NCI-H1436 (cell line): ENCODE measurements at places on chromosomes 6 and 20.

DNA sequence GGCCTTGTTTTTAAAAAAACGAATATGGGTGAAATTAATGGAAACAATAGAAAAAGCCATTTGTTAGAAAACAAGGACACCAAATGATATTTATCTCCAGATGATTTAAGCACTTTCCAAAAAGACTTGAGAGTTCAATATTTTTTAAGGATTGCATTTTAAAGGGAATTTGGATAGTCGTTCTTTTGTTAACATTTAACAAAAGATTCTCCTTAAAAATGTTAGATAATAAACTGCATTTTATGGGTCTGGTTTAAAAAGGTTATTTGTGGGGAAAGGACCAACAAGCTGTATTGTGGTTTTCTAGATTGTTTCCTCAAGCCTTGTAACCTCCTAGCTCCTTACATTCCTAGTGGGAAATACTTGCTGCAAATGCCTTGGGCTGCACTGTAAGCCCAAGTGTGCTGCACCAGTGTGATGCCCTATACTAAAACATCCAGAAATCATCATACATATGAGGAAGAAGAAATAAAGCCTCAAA is 1.5 kb upstream of the PHIP start:
- no peak for DNase-seq

GRCh38 chr6:35691027-35691824 is 2.5 kb upstream of the FKBP5 start:
- DNase-seq, result no peak

- DNase-seq, result no peak
These were observed 312.0 kb downstream of the SAMD5 start for GRCh38 chr6:147820520-147820919.

DNA sequence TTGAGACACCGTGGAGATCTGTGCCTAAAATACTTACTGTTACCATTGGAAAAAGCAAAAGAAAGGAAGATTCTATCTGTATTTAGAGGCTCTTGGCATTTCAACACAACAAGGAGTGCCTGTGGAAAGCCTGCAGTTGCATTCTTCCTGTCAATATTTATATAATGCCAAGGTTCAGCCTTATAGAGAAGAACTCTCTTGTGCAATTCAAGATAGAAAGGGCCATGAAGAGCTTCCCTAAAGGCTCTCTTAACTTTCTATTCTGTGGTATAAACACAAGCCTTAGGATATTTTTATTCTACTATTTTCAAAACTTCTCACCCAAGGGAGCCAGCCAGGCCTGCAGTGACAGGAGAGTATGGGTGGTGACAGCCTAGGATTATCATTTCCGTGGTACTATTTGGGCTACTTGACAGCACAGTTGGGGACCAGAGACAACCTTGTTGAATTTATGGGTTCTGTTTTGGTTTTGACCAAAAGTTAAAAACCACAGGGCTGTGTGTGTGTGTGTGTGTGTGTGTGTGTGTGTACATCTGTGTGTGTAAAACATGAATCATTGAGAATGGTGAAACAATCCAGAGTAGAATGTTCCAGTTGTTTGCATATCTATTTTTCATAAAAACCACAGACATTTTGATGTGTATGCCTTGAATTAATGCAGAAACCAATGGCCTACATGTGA is 700.9 kb upstream of the SLC35B3 start:
- no peak for DNase-seq

DNA sequence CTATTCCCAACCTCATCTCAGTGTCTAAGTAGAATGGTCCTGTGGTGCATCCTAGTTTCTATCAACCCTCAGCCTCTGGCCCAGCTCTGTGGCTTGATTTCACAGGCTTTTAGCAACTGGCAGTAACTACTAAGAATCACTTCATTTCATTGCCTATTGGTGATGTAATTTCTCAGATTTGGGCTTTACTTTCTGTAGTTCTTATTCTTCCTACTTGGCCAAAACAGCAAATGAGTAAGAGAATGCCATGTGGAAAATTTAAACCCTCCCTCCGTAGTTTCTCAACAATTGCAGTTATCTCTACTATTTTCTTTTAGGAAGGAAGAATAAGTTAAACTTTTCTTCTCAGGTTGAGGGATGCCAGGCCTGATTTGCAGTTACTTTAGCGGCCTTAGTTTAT is 387.3 kb downstream of the CDKAL1 start:
- no peak for DNase-seq

DNA sequence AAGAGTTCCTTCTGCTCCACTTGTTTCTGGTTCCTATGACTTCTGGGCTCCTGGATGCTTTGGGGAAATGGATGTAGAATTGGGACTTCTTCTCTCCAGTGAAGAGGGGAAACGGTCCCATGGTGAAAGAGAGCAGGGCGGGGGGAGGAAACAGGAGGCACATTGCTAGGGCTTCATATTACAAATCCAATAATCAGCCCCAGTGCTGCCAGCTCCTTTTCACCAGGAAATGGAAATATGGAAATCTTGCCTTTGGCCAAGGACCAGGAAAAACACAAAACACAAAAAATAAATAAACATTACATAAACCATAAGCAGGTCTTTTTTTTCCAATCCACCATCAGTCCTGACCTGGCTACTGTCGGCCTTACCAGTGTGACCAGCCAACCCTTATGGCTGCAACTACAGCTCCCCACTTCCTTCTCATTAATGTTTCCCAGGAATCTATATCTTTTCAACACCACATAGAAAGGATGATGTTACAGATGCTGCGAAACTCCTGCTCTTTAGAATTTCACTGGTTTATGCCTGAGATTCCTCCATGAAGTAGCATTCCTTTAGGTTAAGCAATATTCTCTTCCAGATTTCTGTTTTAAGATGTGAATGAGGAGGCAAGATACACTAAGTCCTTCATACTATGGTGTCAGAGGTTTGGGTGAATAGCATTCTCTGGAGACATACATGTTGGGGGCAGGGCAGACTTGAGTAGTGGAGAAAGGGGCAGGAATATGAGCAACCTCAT is 2.0 kb downstream of the PI3 start:
- no peak for DNase-seq

DNA sequence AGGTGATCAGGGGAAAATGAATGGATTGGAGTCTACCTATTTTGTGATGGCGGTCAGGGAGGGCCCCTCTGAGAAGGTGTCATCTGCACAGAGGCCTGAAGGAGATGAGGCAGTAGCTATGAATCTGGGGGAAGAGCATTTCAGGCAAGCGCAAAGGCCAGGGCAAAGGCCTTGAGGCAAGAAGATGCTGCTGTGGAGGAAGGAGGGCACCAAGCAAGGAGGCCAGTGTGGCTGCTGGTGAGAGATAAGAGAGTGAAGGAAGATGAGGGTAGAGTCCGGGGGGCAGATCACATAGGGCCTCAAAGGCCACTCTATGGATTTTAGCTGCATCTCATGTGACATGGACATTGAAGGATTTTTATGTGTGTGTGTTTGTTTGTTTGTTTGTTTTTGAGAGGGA is 20.6 kb upstream of the CSNK2A1 start:
- DNase-seq, result no peak

GRCh38 chr20:24934101-24934661 is 14.9 kb upstream of the CST7 start:
- no peak for DNase-seq

GRCh38 chr6:28542440-28543296 is 17.0 kb downstream of the GPX5 start:
- DNase-seq, result peak; percentile 85

GRCh38 chr6:120141601-120142000 is 792.0 kb upstream of the MAN1A1 start:
- DNase-seq, result no peak

DNA sequence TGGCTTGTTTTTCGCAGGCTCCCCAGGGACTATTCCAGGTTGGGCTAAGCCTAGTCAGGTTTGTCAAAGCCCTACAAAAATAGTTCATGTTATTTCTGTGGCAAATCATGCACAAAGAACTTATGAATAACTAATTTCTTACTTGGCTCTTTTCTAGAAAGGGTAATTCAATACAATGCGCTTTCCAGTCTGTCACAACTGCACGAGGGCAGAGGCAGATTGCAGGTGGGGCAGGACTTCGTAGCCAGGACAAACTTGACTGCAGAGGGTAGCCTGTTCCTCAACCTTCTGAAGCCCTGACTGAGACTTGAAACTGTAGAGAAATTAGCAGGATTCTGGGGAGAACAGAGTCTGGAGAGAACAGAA is 253.5 kb downstream of the QKI start:
- no peak for DNase-seq

DNA sequence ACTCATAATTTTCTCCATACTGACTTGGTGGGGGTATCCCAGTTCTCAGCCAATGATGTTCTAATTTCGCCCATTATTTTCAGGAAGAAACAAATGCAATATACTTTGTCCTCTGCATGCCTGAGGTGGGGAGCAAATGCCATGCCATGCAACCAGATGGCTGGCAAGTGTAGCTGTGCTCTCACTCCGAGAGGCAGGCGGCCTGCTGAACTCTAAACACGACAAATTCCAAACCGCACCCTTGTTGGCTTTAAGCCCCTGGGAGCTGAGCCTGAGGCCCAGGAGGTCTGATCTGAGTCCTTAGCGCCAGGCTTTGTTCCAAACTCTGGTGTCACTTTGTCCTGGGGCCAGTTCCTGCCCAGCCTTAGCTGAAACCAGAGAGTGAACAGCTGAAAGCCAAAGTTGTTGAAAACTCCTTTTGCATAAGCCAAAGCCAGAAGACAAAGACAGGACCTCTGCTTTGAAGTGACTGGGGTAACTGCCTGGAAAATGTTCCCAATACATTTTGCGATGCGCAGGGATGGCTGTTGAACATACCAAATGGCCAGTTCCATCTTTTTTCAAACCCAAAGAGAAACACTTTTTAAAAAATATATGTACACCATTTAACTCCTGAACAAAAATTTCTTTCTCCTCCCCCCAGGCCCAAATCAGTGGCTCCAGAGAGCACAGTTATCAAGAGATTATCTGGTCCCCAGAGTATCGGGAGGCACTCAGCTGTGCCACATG is 46.2 kb downstream of the TTI1 start:
- peak; percentile 3 for DNase-seq

DNA sequence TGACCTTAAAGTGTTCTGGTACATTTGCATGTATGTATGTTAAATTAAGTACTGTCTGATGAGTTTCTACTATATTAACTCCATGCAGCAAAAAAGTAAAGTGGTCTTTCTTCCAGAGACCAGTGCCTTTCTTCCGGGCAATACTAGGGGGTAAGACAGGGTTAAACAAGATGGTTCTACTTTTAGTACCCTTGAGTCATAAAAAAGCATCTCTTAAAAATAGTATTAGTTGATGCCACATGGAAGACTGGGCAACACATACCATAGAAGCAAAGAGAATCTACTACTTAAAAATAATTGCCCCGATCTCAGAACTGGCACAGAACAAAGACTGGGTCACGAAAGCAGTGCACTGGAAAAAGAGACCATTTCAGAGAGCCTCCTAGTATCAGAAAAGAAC is 66.2 kb downstream of the SESN1 start:
- no peak for DNase-seq

DNA sequence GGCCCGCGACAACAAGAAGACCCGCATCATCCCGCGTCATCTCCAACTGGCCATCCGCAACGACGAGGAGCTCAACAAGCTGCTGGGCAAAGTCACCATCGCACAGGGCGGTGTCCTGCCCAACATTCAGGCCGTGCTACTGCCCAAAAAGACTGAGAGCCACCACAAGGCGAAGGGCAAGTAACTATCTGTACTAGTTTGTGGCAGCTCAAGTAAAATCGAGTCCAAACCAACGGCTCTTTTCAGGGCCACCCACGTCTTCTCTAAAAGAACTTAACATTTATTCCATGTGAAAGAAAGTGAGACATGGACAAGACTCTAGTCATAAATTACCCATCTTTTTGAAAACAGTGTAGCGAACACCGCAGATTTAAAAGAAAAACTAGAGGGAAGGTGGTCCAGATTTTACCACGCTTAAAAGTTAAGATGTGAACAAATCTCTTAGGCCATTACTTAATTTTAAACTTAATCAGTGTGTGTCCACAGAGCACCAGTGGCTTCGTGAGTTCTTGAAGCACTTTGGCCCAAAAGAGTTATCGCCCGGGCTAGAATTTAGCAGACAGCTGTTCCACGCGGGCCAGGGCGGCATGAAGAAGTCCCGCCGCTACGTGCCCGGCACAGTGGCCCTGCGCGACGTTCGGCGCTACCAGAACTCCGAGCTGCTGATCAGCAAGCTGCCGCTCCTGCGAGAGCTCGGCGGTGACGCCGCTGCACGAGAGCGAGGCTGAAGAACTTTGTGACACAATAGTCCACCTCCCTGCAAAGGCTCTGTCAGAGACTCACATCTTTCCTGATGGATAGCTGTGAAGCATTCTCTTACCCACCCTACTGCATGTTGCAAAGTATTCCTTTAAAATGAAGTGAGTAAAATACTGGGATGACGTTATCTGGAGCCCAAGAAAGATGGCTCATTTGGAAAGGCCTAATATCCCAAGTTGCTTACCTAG is 113.9 kb upstream of the PRSS16 start:
- peak; percentile 36 for DNase-seq

DNA sequence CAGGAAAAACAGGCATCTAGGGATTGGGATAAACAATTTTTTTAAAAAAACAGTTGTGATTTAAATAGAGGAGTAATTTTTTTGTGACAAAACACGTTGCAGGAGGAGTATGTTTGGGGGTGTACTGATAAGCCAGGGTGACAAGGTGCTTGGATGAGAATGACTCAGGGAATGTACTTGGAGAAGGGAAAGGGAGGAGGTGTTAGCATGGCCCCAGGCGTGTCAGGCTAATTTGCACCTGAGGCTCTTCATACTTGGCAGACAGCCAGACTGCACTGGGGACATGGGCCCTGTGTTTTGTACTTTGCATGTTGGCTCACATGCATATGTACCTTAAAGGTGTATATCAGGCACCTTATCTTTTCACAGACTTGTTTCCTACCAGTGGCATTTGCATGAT is 22.8 kb downstream of the PANK2 start:
- peak; percentile 55 for DNase-seq

DNA sequence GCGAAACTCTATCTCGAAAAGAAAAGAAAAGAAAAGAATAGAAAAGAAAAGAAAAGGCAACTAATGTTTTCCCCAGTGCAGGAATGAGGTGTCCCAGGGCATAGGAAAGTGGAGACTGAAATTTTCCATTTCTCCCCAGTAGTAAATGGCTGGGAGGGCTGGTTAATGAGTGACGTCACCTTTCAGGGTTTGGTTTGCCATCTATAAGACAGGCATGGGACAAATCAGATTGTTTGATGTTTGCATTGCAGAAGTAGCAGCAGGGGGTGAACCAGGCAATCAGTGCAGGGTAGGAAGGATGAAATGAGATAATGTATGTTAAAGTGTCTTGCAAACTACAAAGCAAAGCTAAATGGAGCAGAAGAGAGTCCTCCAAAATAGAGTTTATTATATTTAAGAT is 533.4 kb downstream of the PKHD1 start:
- no peak for DNase-seq

DNA sequence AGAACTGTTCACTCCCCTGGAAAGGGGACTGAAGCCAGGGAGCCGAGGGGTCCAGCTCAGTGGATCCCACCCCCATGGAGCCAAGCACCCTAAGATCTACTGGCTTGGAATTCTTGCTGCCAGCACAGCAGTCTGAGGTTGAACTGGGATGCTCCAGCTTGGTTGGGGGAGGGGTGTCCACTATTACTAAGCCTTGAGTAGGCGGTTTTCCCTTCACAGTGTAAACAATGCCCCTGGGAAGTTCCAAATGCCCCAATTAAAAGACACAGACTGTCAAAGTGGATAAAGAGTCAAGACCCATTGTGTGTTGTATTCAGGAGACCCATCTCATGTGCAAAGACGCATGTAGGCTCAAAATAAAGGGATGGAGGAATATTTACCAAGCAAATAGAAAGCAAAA is 150.2 kb downstream of the LPA start:
- DNase-seq, result no peak

GRCh38 chr20:5171064-5171789 is 44.4 kb downstream of the CDS2 start:
- DNase-seq, result no peak

GRCh38 chr20:35327074-35327976 is 35.1 kb upstream of the FAM83C start:
- no peak for DNase-seq

GRCh38 chr6:163839296-163839695 is 424.8 kb downstream of the QKI start:
- DNase-seq, result no peak
